Aortic smooth muscle cell (primary cell): ENCODE measurements at places on chromosomes 1 and 21. TPM values are rescaled to one million over a fixed set of nuclear protein-coding genes. Genes with fewer than 3 reads are reported as not detected.

HCRTR1 gene
- total RNA-seq = 0.26 TPM in 1 of 2 replicates, not detected in the other

TENT5C gene
- total RNA-seq = 1.1 and 2.2 TPM in 2 replicates

CELA3A gene
- not detected in 2 replicates for total RNA-seq

TFF3 gene
- total RNA-seq = 0.68 TPM in 1 of 2 replicates, not detected in the other

LAPTM5 gene
- 0.44 and 1.3 TPM in 2 replicates for total RNA-seq

HSD3B2 gene
- not detected in 2 replicates for total RNA-seq

OPRD1 gene
- total RNA-seq = under 0.01 TPM in 1 of 2 replicates, not detected in the other

MYBPH gene
- total RNA-seq = 0.06 TPM in 1 of 2 replicates, not detected in the other

ABCG1 gene
- 2.1 and 3.3 TPM in 2 replicates for total RNA-seq

DYNLT5 gene
- total RNA-seq = 0.37 and 0.40 TPM in 2 replicates

EFNA3 gene
- 0.37 and 0.53 TPM in 2 replicates for total RNA-seq
